Stimulated activated CD4-positive, alpha-beta T cell treated with anti-CD3 and anti-CD28 coated beads, Interleukin-1b, Interleukin-23, amount 100 ng/mL, for 4 hours (primary cell): ENCODE measurements at places on chromosomes 3 and 15.

DNA sequence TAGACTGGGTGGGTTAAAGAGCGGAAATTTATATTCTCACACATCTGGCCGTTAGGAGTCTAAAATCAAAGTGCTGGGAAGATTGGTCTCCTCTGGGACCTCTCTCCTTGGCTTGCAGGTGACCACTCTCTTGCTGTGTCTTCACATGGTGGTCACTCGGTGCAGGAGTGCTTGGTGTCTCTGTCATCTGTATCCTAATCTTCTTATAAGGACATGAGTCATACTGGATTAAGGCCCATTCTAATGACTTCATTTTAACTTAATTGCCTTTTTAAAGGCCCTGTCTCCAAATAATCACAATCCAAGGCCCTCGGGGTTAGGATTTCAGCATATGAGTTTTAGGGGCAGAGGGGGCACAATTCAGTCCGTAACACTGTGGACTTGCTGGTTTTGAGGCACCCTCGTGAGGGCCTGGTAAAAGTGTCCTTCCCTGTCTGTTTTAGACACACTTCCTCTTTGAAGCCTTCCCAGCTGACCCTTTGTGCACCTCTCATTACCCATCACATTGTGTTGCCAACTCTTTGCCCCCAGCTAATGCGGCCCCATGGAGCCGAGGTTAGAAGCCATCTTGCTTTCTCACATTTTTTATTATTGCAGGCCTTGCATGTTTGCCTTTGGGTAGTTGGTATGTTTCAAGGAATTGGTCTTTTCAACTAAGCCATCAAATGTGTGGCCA lies 3.2 kb downstream of the XYLB start:
- no peak for DNase-seq

DNA sequence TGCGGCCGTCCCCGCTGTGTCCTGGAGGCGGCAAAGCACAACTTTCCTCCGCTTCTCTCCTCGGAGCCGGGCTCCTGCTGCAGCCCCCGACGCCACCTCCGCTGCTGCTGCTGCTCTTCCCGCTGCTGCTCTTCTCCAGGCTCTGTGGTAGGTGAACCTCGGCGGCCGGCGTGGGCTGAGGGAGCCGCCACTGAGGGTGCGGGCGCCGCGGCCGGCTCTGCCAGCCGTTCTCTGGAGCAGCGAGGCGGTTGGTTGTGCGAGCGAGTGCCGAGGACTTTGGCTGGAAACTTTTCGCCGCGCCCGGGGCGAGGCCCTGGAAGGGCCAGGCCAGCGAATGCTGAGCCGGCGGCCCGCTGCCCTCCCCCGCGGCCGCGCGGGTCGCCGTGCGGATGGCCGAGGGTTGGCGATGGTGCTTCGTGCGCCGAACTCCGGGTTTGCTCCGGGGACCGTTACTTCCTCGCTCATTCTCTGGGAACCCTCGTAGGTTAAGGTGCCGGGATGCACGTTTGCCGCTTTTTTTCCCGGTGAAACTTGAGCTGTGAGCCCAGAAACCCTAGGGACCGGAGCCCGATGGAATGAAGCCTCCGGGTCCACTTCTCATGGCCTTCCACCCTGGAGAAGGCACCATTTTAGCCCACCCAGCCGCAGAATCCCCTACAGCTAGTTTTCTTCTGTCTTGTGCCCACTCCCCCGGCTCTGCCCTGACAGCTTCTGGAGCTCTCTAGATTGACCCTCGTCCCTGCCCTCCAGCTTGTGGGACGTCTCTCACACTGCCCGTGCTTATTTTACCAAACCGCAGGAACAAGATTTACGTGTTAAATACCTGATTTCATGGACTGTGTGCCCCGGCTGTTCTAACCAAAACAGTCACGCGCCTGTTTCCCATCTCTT lies 660 bp downstream of the NECTIN3 start:
- no peak for DNase-seq

- no peak for DNase-seq
Measured at GRCh38 chr3:188906236-188906635, 265.5 kb upstream of the TPRG1 start.

DNA sequence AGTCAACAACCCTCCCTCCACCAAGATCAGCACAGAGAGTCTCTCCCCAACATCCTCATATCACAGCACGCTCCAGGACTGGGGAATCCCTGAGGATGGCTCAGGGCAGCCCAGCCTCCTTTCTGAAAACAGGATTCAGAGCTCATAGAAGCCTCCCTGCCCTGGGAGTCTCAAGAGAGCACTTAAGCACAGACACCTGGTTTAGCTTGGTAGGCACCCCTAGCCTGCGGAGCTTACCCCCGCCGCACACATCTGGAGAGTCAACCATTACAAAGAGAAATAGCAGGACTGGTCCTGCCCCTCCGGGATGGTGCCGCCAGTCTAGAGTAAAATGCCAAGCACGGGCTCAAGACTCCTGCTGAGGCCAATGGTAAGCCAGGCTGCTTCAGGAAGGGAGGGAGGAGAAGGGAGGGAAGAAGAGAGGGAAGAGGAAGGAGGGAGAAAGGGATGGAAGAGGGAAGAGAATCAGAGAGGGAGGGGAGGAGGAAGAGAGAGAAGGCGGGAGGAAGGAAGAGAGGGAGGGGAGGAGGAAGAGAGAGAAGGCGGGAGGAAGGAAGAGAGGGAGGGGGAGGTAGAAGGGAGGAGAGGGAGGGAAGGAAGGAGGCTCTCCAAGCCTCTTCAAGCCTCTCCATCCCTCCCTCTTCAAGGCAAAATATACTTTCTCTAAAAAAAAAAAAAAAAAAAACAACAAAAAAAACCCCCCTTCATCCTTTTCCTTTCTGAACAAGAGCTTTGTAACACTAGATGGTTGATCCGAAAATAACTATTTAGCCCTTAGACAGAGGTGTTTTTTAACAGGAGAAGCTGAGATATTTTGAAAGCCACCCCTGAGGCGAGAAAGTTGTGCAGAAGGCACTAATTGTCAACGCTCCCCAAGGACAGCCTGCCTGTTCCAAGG lies 278.6 kb upstream of the TLE3 start:
- no peak for DNase-seq

DNA sequence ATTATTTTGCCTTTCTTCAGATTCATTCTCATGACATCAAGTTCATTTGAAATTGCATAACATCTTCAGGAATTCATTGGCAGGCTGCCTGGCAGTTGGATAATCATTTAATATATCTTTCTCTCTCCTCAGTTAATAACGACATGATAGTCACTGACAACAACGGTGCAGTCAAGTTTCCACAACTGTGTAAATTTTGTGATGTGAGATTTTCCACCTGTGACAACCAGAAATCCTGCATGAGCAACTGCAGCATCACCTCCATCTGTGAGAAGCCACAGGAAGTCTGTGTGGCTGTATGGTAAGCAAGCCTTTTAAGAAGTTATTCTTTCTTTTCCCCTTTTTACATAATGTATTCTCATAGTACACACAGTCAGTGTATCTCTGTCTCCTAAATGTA lies 38.2 kb downstream of the TGFBR2 start:
- DNase-seq, result no peak

- DNase-seq, result no peak
Measured at GRCh38 chr3:135918600-135918999, 46.9 kb upstream of the PPP2R3A start.

GRCh38 chr3:15520185-15520584 lies 1.3 kb downstream of the COLQ start:
- no peak for DNase-seq

- no peak for DNase-seq
Measured at GRCh38 chr3:10010421-10010877, 15.8 kb upstream of the FANCD2 start.

DNA sequence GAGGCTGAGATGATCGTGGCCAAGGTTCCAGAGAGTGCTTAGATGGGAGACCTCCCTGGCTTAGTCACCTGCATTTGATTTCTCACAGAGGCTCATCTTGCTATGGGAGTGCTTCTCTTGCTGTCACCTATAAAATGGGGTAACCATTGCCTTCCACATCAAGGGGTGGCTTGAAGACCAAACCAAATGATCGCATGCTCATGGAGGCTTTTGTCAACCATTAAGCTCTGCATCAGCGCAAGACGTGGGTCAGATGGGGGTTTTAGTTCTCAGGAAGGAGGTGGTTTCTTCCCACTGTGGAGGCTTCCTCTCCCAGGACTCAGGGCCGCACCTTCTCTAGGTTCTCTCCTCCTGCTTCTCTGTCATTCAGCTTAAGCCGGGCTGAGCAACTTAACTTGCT lies 27.4 kb upstream of the NOX5 start:
- no peak for DNase-seq
